NCI-H774 (cell line): ENCODE measurements at places on chromosomes 3 and 15.

DNA sequence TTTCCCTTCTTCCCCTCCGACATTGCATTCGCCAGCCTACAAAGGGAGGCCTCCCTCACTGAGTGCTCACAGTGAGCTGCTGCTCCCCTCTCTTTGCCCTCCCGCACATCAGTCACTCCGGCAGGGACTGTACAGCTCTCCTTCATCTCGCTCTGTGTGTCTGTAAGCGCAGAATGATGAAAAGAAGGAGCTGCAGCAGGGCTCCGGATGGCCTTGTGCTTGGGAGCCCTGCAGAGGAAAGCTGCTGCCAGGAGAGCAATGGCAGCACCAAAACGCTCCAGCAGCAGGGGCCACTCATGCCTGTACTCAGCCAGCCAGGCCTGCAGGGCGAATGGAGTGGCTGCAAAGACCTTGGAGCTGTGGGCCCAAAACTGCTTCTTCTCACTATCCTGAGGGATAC lies 107.0 kb upstream of the NSMCE3 start:
- DNase-seq = no peak

DNA sequence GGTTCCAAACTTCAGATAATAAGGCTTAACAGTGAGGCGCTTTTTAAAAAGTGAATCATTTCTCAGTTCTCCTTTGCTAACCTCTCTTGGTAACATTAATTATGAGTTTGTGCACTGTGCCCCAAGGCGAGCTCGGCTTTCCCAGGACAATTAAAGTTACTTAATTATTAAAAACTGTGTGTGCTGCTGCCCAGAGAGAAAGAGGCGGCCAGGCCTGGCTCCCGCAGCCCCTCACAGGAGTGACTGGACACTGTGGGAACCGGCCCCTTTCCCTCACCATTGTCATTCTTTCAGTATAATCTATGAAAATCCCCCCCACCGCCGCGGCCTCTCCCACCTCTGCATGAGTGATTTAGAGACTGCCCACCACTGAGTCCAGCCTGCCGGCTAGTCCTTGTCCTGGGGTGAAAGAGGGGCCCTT lies 43.1 kb upstream of the HES1 start:
- no peak for DNase-seq

GRCh38 chr3:152037953-152038352 lies 164.5 kb downstream of the SUCNR1 start:
- DNase-seq = no peak

GRCh38 chr15:76196269-76197231 lies 114.7 kb downstream of the ETFA start:
- no peak for DNase-seq

- DNase-seq = no peak
These were observed 3.6 kb downstream of the PXK start for GRCh38 chr3:58336135-58336882.

DNA sequence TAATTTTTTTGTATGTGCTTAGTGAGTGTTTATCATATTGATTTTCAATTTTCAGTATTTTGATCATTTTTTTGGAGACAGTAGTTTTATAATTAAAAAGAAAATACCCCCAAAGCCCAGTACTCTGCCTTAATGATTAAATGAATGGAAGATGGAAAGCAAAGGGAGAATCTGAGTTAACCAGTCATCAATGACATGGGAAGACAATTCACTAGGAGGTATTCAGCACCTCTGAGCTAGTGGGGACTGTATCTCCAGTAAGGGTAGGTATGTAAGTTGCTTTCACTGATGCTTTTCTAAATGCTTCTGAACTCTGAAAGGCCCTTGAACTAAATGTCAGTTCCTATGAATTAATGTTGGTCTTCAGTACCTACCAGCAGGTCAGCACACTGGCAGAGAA lies 590.4 kb upstream of the DPPA4 start:
- DNase-seq = no peak

DNA sequence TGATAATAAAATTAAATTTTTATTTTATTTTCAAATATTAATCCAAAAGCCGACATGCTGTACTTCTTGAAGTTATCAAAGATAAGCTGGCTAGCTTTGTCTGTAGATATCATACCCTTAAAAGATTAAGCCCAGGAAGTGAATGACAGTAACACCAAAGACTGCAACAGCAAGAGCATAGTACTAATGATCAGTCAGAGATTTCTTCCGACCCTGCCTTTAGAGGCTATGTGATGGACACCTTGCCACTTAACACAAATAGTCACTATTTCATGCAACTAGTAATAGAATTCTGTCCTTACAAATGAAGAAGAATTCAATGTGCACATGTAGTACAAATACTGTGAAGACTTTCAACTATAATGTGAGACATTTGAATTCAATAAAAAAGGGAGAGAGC lies 9.3 kb upstream of the MBNL1 start:
- no peak for DNase-seq

DNA sequence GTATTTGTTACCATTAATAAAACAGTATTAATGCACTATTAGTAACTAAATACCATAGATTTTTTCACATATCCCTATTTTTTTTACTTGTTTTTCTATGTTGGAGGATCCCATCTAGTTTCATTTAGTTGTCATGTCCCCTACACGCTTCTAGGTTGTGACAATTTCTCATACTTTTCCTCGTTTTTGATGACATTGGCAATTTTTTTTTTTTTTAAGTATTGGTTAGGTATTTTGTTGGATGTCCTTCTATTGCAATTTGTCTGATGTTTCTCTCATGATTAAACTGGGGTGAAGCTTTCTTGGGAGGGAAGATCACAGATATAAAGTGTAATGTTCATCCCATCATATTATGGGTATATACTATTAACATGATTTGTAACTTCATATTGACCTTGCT lies 409.1 kb upstream of the CNTN6 start:
- DNase-seq = no peak

DNA sequence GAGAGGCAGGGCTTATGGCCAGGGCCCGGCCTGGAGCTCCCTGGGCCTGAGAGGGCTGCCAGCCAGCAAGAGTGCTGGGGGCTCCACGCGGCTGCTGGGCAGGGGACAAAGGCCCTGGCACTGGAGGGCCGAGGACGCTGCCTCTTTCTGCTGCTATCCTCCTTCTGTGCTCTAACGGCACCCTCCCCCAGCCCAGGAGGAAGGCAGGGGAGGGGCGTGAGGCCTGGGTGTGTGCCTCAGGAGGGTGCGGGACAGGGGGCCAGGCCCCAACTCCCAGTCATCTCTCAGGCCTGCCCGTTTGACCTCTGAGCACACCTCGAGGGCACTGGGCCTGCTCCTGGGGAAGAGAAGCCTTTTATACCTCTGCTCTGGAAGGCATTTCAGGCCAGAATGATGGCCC lies 115.5 kb downstream of the ADCY5 start:
- DNase-seq = no peak
